ENCODE measurements at places on chromosomes 13 and 19. TPM values are rescaled to one million over a fixed set of nuclear protein-coding genes. Genes with fewer than 3 reads are reported as not detected.

The PRSS57 gene
- 0.07 TPM for total RNA-seq

The IGFL1 gene
- not detected for total RNA-seq

The ZFP36 gene
- 0.59 TPM for total RNA-seq

The PNMA8B gene
- 0.11 TPM for total RNA-seq

The CYP4F2 gene
- not detected for total RNA-seq

The APC2 gene
- 0.04 TPM for total RNA-seq

The IGFL2 gene
- not detected for total RNA-seq

The ZNF160 gene
- total RNA-seq, result 21.7 TPM

The CALR3 gene
- total RNA-seq, result not detected

The ZNF729 gene
- not detected for total RNA-seq

The RFPL4A gene
- total RNA-seq, result 0.13 TPM

The ADM5 gene
- 0.40 TPM for total RNA-seq

Data from pulmonary artery endothelial cell (primary cell).